ENCODE measurements at places on chromosomes 13 and 19. TPM values are rescaled to one million over a fixed set of nuclear protein-coding genes. Genes with fewer than 3 reads are reported as not detected.

The GNG7 gene
- total RNA-seq, result under 0.01 TPM

The TMEM255B gene
- 1.1 TPM for total RNA-seq

The CACNG6 gene
- 1.7 TPM for total RNA-seq

The ZNF607 gene
- total RNA-seq, result 6.8 TPM

The AXL gene
- total RNA-seq, result 224 TPM

The RFPL4AL1 gene
- total RNA-seq, result under 0.01 TPM

The ONECUT3 gene
- not detected for total RNA-seq

Data from regular cardiac myocyte (primary cell).